NCI-H1092 (cell line): ENCODE measurements at places on chromosomes 6 and 20.

DNA sequence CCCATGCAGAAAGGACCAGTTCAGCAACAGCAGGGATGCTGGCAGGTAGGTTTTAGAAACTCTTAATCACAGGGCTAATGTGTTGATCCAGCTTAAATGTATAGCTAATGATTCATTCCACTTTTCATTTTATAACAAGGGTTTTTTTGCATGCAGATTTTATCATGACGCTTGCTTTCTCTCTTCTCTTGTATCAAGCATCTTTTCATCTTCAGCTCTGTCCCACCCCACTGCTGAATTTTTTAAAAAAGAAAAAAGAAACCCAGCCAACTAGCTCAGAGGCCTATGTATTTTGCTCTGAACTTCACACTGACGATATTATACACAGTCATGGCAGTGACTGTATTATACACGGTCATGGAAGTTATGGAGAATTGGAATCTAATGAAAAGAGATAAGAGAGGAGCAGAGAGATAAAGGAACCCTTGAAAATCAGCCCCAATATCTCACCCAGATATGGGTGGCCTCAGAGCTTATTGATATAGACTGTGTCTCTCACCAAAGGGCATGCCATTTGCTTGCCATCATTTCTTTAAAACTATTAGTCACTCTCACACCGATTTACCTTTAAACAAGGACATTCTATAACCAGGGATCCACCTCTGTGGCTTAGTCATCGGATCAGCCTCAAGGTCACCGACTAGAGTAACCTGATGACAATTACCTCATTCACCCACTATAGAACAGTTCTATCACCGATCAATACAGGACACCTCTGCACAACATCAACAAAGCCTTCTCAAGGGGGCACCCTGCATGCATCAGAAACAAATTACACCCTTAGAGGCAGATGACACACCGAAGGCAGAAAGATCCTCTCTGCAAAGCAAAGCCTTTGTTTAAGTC is 222.0 kb downstream of the ATXN1 start:
- no peak for DNase-seq

- DNase-seq = no peak
Observed at GRCh38 chr6:55964136-55964535, 88.7 kb upstream of the BMP5 start.

DNA sequence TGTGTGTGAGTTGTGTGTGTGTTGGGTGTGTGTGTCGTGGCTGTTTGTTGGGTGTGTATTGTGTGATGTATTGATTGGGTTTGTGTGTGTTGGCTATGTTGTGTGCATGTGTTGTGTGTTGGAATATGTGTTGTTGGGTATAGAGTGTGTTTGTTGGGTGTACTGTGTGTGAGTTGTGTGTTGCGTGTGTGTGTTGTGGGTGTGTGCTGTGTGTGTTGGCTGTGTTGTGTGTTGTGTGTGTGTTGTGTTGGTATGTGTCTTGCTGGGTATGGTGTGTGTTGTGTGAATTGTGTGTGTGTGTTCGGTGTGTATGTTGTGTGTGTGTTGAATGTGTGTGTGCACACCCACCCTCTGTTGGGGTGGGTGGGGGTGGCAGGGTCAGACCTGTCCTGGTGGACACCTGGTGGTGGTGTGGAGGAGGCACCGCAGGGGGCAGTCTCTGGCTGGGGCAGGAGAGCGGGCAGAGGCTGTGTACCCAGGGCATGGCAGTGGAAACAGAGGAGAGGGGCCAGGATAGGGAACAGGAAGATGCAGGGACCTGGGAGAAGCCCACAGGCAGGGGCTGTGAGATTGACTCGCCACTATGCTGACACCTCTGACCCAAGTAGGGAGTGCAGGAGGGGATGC is 25.5 kb upstream of the PXDC1 start:
- no peak for DNase-seq

DNA sequence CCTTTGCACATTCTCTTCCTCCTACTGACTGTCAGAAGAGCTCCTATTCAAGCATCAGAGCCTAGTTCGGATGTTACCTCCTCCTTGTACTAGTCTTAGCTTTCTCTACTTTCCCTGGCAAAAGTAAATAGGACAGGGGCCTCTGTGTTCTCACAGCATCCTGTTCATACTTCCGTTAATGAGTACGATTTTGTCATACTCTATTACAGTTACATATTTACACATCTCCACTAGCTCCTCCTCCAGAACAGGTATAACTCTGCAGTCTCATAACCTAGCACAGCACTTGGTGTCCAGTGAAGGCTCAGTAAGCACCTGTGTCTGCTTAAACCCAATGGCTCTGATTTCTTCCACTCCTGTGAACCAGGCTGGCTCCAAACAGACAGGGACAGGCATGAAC is 7.0 kb downstream of the ELMO2 start:
- no peak for DNase-seq

- DNase-seq = no peak
Observed at GRCh38 chr20:45902199-45902701, 9.7 kb downstream of the PLTP start.

DNA sequence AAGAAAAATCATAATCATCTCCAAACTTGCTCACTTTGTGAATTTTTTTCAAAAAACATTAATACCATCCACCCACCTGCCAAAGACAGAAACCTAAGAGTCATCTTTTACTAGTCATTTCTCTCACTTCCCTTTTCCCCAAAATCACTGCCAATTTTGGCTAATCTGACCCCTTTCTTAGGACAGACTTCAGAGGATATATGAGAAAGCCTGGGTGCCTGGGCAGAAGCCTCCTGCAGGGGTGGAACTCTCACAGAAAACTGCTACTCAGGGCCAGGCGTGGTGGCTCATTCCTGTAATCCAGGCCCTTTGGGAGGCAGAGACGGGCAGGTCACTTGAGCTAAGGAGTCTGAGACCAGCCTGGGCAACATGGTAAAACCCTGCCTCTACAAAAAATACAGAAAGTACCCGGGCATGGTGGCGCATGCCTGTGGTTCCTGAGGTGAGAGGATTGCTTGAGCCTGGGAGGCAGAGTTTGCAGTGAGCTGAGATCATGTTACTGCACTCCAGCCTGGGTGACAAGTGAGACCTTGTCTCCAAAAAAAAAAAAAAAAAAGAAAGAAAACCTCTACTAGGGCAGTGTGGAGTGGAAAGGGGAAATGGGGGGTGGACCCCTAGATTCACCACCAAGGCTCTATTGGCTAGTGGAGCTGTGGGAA is 3.8 kb downstream of the DEK start:
- no peak for DNase-seq

DNA sequence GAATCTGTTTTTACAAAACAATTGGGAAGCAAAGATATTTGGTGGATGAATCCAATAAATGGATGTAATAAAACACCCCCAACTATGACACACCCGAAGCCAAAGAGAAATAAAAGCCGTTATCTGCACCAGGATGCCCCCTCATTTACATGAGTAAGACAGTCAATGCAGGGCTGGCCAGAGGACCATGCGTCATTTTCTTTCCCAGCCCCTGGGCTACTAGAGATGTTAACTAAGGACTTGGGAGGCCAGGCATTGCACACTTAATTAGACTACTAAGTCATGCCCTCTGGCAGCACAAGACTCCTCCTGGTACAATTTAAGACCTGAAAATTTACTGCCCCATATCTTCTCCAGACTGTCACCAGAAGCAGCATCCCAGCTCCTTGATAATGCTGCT is 3.2 kb downstream of the LEMD2 start:
- no peak for DNase-seq

DNA sequence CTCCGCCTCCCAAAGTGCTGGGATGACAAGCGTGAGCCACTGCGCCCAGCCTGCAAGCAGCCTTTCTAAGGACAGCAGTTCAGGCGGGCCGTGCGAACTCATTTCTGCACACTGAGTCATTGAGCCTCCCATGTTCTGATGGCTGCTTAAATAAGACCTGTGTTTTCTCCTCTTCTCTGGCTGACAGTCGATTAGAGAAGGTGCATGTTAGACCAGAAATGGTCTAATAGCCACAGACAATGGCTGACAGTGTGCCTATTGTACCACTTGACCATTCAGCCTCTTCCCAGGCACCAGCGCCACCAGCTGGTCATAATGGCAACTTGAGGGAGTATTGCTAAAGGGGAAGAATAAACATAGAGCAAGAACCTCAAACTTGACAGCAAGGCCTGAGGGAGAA is 6.2 kb downstream of the CST11 start:
- peak; percentile 73 for DNase-seq

DNA sequence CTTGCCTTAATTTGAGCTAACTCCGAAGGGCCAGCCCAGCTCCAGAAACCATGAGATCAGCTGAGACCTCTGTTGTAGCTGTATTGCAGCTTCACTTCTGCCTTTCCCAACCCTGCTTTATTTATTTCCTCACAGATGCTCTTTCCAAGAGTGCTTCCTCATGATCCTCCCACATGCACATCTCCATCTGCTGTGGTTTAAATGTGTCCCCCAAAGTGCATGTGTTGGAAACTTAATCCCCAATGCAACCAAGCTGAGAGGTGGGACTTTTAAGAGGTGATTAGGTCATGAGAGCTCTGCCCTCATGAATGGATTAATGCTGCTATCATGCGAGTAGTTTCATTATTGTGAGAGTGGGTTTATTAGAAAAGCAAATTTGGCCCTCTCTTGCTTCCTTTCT is 164.4 kb upstream of the TAB2 start:
- DNase-seq = no peak

GRCh38 chr20:59318803-59319202 is 18.4 kb downstream of the EDN3 start:
- DNase-seq = no peak

- DNase-seq = no peak
Observed at GRCh38 chr6:43376551-43376981, 7.1 kb upstream of the ZNF318 start.
